Trophoblast cell (in vitro differentiated cells and primary cell): ENCODE measurements at places on chromosomes 12 and 14.
A peak's percentile ranks its signal among the peaks of the same experiment; 100 is the strongest.

GRCh38 chr14:33835261-33835655 is 115.6 kb downstream of the EGLN3 start:
- no peak for DNase-seq

DNA sequence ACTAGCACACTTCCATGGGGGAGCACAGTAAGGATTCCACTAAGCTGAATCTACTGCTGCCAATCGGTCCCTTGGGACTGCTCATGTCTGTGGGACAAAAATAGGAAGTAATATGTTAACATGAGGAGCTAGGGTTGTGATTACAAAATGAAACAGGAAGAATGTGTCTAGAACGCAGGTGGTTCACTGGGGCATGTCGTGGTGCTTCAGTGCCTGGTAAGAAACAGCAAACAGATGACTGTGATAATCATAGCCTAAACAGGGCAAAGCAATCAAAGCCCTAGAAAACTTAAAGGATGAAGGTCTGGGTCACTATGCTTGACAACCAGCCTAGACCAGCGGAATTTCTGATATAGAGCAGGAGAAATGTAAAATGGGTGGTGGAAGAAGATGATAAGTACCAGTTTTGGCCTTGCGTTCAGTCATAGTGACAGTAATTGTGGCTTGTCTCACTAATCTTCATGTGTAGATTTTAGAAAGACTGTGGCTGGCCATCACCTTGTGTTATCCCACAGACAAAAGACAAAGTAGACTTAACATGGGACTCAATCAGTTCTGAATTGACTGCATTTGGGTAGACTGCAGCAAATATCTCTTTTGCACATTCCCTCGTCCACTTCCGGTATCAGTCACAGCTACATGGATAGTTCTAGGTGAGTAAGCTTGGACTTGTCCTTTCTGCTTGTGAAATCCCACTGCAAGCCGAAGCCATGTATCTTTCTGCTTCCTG is 51.4 kb downstream of the WASHC3 start:
- DNase-seq = no peak

GRCh38 chr14:101628975-101629374 is 67.7 kb downstream of the DIO3 start:
- no peak for DNase-seq

DNA sequence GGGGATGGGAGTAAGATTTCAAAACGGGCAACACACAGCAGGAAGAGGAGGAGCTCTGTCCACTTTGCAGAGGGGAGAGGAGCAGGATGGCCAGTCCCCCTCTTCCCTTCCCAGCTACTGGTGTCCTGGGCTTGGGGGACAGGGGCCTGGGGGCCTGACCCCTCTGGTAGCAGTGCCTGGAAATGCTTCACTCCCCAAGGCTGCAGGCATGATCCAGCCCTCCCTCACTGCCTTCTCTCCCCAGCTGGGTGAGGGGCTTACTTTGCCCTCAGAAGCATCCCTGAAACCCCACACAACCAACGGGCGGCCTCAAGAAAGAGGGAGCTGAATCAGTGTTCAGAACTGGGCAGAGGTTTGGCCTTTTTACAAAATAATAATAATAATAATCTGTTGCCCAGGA is 279.5 kb downstream of the DPF3 start:
- no peak for DNase-seq

GRCh38 chr12:26124446-26125399 is at the start of gene BHLHE41:
Gene BHLHE41 (minus strand): TSS chr12:26125037. CDS start chr12:26124779, 258 bp downstream.
- peak; percentile 41 for DNase-seq

GRCh38 chr12:51678086-51678724 is 87.2 kb downstream of the SCN8A start:
- peak; percentile 68 for DNase-seq

DNA sequence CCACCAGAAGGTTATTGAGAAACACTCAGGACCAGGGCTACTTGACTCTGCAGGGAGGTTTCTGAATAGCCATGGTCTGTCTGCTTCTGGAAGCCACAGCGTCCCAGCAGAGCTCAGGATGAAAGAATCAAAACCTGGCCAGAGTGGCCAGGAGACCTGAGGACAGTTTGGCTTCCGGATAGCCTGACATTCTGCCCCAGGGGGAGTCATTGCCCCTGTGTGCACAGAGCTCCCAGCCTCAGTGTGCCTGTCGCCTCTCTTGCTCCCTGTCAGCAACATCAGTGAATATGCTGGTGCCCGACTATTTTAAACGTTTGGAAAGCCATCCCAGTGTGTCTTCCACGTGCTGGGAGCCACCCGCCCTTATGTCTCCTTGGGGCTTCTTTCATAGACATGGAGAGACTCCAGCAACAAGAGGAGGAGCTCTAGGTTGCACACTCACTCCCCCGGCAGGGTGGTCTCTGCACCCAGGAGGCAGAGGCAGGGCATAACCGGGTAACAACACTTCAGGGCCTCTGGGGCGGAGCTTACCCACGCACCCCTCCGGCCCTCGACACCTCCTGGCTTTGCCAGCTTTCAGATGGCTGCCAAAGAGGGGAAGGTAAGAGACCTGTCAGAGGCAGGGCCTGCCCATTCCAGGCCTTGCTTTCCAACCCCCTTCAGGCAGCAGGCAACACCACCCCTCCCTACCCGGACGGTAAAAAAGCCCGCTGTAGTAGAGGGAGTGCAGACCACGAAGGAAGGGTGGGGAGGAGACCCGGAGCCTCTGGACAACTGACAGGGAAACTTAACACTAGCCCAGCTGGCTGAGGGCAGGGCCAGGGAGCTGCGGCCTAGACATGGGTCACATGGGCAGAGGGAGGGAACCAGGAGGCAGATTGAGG is 19.0 kb upstream of the SLC6A12 start:
- DNase-seq = no peak

- DNase-seq = no peak
These were observed 100.7 kb downstream of the DUSP16 start for GRCh38 chr12:12461923-12462315.
